Activated CD8-positive, alpha-beta T cell treated with anti-CD3 and anti-CD28 coated beads, Interleukin-2, amount 10 ng/mL, durations not matched to agents 7 days and 5 days (primary cell): ENCODE measurements at places on chromosomes 11 and 22. TPM values are rescaled to one million over a fixed set of nuclear protein-coding genes. Genes with fewer than 3 reads are reported as not detected.

DNA sequence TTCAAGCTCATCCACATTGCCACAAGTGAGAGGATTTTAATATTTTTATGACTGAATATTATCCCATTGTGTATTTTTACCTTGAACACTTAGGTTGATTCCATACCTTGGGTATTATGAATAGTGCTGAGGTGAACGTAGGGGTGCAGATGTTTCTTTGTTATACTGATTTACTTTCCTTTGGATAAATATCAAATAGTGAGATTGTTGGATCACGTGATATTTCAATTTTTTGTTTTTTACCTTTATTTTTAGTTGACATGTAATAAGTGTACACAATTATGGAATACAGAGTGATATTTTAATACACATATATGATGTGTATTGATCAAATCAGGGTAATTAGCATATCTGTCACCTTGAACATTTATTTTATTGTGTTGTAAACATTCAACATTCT is 8.1 kb downstream of the OR10W1 start:
- DNase-seq = no peak

Gene OR52H1
- not detected for total RNA-seq

DNA sequence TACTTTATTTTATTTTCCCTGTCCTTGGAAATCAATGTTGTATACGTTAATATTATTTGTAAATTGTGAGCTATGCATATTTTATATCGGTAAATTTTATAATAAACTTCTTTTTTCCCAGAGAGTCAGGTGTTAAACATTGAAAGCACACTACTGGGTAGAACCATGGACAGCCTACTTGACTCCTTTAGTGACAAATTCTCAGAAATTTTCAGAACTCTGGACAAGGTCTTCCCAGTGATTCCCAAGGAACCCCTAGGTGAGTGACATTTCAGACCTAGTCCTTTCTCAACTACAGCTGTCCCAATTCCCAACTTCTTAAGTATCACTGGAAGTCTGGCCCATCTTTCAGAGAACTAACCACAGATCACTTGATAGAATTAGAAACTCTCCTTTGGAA is 107.2 kb downstream of the RCN1 start:
- no peak for DNase-seq

GRCh38 chr11:120819437-120820365 is 204.2 kb upstream of the TBCEL start:
- DNase-seq = no peak

- DNase-seq = no peak
Measured at GRCh38 chr11:30914143-30914762, 328.1 kb upstream of the MPPED2 start.

GRCh38 chr11:19744130-19744529 is 31.5 kb downstream of the NAV2 start:
- no peak for DNase-seq

Gene CNIH2
- total RNA-seq = 3.6 TPM

DNA sequence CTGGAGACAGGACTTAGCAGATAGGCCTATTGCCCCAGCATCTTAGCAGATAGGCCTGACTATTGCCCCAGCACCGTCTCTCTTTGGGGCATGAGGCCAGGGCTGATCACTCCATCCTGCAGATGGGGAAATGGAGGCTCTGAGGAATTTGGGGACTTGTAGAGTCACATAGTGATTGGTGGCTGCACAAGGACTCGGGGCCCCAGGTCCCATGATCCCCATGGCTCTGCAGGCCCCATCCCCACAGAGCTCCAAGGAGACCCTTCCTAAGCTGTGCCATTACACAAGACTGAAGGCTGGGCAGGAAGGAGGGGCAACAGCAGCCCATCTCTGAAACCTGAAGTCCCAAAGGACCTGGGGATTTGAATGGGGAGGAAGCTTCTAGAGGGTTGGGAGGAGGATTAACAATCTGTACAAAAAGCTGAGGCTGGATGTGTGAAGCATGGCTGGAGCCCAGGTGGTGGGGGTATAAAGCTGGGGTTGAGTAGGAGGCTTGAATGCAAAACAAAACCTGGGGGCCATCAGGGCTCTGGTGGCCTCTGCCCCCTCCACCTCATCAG is 1.6 kb downstream of the ARAP1 start:
- no peak for DNase-seq

- DNase-seq = no peak
Measured at GRCh38 chr11:125319649-125320048, 155.1 kb downstream of the PKNOX2 start.

DNA sequence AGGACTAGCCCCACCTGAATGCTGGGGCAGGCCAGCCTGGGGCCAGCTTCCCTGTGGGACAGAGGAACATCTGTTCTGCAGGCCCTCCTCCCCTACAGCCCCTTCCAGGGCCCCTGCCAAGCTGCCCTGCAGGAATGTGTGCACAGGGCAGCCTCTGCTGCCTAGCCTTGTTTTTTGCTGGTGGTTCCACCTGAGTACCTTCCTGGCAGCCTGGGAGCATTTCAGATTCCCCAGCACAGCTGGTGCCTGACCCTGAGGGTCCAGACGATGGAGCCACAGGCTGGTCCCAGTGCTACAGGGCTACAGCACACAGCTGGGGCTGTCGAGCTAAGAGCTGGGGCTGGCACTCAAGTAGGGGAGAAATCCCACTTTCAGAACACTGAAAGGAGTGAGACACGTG is 22.3 kb upstream of the GPR83 start:
- no peak for DNase-seq

- peak; percentile 90 for DNase-seq
Measured at GRCh38 chr22:44685384-44686056, 16.5 kb upstream of the PRR5 start.

GRCh38 chr11:69364921-69365320 is 71.0 kb downstream of the MYEOV start:
- no peak for DNase-seq
